ENCODE measurements at places on chromosomes 3 and 15.

GRCh38 chr3:93934366-93935046 lies 39.2 kb downstream of the PROS1 start:
- no peak for DNase-seq

DNA sequence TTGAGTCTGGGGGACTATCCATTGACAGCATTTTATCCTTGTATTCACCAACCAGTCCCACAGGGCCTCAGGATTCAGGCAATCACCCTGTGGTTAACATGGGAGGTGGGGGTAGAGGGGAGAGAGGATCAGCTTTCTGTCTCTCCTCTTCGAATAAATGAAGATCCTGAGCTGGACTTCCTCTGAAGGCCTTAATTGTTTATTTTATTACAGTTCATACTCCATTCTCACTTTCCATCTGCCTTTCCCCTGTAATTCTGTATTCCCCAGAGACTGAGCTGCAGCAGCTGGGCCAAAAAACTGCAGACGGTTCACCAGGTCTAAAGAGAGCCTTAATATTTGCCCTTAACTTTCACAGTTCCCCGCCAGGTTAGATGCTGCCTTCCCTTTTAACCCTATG lies 11.9 kb downstream of the TAGLN3 start:
- no peak for DNase-seq

DNA sequence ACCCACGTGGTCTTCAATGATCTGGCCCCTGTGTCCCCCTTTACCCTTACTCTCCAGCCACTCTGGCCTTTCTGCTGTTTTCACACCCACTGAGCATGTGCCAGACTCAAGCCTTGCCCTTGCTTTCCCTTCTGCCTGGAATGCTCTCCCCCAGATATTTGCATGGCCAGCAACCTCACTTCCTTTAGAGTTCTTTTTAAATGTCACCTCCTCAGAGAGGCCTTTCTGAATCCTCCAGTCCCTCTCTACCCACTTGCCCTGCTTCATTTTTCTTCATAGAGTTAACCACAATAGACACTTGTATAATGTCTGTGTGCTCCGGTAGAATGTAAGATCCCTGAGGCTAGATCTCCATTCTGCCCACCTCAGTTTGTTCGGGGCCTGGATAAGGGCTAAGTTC lies 39.4 kb upstream of the TIPARP start:
- DNase-seq, result no peak

- DNase-seq, result no peak
Observed at GRCh38 chr3:18772699-18773305, 347.7 kb upstream of the SATB1 start.

DNA sequence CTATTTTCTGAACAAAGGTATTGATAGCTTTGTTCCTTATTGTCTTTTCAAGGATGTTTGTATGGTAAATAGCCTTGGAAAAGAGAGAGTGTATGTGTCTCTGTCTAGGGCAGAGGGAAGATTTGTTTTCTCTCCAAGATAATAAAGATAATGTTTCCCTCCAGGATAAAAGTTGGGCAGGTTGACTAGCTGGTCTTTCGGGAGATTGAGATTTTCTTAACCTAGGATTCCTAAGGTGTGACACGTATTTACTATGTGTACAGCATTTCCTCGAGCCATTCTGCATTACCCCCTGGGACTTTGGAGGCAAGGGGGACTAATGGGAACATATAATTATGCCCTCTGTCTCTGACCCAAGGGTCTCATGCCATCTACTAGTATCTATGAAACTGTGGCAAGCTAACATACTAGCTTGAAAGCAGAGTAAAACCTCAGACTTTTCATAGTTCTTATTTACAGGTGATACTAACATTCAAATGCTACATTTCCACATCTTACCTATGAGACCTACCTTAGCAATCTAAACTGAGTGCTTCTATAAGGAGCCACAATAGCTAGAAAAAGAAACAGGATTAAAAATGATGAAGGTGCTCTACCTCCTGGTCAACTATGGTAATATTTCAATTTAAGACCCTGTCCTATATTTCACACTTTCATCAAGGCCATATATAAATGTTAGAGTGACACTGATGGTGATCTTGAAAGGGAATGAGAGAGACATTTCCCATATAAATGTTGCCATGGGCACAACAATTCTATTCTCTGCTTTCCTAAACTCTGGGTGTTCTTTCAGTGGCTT lies 252.9 kb upstream of the CBLB start:
- no peak for DNase-seq

DNA sequence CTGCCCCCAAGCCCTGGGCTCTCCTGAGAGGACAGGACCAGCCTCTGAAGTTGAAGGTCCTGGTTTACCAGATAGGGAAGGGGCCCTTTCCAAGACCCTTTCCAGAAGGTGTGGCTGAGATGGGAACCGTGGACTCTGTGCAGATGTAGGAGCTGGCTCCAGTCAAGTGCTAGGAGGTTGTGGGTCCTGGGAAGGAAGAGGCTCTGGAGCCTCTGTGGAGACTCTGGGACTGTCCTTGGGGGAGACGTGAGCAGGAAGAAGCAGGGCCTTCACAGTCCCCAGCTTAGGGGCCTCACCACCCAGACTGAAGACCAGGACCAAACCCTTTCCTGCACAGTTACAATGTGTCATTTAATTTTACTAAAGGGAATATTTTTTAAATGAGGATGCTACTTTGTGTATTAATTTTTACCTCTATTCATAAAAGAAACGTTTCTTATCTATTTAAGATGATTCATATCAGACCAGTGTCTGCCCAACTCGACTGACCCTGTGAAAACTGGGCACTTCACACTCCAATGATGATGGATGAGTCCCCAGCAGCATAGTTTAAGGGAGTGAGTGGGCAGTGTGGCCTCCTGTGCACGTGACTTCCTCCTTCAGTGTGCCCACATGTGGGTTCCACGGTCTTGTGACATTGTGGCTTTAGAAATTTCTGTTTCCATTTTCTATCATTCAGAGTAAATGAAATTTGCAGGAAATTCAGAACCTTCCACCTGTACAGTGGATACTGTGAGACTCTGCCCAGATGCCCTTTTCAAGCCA lies 10.9 kb downstream of the CCR5AS start:
- DNase-seq, result no peak

DNA sequence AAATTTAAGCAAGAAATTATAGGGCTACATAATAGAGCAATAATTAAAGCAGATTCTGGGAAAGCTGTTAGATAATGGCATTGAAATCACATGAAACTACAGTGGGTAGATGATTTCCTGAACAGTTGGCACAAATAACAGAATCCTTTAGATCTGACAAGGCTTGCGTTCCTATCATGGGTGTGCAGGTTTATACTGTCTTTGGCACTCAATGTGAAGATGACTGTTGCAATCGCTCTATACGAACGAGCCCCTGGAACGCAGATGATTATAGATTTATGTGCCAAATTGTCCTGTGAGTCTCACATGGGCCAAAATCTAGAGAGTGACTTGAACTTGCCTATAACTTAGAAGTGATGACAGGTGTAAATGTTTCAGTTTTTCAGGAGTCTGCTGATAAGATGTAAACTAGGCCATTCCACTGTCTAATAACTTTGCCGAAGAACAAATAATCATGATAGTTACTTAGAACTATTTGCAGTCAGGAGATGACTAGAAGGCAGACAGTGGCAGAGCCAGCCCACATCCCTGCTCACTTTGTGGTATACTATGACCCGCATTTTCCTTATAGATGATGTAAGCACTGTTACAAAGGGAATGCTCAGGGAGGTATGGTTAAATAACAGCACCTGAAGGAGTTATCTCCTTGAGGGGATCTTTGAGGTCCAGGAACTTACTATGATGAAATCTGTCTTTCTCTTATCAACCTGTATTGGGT lies 30.5 kb upstream of the TRPC1 start:
- DNase-seq, result no peak

DNA sequence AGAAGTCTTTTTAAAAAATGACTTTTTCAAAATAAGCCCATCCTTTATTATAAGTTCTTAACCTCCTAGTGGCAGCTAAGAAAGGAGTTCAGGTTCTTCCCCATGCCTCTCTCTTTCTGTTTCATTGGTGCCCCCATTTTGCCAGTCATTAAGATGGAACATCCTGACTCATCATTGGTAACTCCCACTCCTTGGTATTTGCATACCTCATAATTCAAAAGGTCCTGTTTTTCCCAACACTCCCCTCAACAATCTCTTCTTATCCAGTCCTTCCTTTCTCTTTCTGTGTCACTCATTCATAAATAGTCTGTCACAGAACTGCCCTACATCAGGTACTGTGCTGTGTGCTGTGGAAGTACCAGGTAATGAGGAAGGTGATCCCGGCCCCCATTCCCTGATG lies 394.0 kb downstream of the FOXP1 start:
- DNase-seq, result no peak

DNA sequence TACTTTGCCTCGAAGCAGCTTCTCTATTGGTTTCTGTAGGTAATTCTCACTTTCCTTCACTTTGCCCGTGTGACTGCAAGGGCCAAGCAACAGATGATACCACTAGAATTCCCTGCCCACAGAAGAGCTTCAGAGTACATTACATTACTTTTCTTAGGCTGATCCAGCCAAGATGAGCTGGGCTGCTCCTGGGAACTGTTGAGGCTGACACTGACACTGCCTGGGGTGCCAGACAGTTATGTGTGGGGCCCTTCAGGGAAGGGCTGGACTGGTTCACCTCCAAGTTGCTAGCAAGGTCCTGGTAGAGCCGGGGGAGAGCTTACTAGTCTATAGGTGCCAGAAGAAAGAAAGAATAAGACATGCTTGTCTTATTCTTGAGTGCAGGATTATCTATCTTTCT lies 19.0 kb downstream of the GORASP1 start:
- no peak for DNase-seq

DNA sequence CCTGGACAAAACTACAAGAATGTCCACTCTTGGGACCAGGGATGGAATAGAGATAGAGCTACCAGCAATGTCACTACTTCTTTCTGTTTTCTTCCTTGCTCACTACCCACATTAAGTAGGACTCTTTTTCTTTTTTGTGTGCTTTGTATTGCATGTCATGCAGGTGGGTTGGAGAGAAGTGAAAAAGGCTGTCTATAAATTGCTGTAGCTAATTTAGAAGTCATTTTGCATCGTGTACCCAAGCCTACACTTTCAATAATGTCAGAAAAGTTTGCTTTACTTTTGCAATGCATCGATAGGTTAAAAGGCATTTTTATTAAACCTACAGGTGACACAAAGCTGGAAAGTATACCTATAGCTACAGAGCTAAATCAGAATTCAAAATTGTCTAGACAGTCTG lies 58.9 kb downstream of the GTF2E1 start:
- DNase-seq, result no peak

DNA sequence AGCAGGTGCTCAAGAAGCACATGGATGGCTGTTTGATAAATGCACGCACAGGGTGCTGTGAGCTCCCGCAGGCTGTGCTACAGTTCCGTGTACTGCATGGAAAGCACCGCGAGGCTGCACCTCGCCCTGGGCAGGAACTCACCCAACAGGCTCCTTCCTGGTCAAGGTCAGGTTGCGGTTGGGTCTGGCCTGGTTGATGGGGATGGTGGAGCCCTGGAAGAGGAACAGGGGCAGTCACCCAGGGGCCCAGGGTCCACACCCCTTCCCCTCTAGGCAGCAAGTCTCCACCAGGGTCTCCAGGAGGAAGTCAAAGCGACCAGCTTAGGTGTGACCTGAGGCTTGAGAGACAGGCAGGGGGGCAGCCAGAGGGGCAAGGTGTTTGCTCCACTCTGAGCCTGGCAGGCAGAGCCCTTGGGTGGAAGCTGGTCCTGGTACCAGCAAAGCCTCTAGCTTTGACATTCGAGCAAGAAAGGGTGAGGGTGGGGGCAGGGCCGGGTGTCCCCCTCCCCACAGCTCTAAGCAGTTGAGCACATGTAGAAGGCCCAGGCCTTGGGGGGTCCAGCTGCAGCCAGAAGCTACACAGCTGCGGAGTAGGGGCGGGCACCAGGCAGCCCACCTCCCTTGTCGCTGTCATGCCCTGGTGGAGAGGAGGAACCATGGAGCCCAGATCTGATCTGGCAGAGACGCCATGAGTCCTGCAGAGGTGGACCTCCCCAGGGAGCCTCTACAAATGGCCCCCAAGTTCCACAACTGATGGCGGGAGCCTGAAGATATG lies 46.3 kb upstream of the SLC41A3 start:
- no peak for DNase-seq

GRCh38 chr3:139953131-139953910 lies 18.3 kb downstream of the CLSTN2 start:
- no peak for DNase-seq

DNA sequence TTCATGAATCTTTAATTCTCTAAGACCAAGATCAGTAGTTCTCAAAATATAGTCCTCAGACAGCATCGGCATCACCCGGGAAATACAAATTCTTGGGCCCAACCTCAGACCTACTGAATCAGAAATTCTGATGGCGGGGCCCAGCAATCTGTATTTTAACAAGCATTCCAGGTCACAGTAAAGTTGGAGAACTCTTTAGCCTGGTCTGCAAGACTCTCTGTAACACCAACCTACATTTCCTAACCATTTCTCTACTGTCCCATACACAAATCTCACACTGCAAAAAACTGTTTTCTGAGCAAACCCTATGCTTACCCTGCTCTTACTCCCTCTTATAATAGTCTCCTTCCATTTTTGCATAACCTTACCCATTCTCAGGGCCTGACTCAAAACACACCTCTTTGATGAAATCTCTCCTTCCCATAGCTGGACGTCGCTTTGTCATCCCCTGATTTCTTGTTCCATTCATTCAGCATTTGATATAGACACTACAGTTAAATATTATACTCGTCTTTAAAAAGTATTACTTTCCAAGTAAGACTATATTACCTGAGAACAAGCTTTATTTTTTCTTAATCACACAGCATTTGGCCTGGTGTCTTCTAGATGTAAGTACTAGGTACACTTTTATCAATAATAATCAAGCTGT lies 83.3 kb upstream of the MYO5C start:
- DNase-seq, result no peak

- DNase-seq, result no peak
Observed at GRCh38 chr3:133745981-133746711, at the start of gene TF. TSS of gene TF (plus strand) at chr3:133746393. CDS start at chr3:133746441, 48 bp downstream.

GRCh38 chr15:84961114-84961452 lies 20.6 kb upstream of the PDE8A start:
- no peak for DNase-seq

GRCh38 chr3:111910806-111911205 lies 51.7 kb downstream of the PHLDB2 start:
- no peak for DNase-seq

- no peak for DNase-seq
Observed at GRCh38 chr15:28033443-28033842, 65.7 kb downstream of the OCA2 start.

DNA sequence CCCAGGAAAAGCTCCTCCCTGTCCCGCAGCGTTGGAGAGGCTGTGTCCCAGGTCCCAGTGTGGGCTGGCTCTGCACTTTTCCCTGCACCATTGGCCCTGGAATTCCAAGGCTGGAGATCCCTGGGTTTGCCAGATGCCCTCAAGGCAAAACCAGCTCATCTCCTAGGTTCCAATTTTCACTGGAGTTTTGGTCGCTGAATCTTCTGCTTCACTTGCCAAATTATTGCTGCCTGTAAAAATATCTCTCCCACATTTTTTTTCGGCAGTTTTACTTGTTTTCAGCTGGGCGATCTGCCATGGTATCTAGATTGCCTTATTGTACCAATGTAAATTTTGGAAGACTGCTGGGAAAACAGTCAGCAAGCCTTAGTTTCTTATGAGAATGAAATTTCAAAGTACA lies 150.9 kb upstream of the ATP10A start:
- no peak for DNase-seq
